Dorsolateral prefrontal cortex (tissue), 122 donors: ENCODE measurements at places on chromosomes 4 and X.

DNA sequence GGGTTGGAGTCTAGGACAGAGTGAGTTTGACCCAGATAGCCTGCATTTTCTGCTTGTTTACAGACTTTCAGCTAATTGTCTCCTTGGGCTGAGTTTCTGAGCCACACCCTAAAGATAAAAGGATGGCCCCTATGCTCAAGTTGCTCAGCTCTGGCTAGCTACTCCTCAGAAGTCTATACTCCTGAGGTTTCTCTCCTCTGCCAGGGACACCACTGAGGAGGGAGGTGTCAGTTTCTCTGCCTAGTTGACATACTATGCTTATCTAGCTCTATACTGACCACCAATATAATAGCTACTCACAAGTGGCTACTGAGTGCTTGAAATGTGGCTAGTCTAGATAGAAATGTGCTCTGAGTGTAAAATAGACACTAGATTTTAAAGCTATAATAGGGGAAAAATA, 23.6 kb downstream of the HADH start:
- DNase-seq, result no peak

DNA sequence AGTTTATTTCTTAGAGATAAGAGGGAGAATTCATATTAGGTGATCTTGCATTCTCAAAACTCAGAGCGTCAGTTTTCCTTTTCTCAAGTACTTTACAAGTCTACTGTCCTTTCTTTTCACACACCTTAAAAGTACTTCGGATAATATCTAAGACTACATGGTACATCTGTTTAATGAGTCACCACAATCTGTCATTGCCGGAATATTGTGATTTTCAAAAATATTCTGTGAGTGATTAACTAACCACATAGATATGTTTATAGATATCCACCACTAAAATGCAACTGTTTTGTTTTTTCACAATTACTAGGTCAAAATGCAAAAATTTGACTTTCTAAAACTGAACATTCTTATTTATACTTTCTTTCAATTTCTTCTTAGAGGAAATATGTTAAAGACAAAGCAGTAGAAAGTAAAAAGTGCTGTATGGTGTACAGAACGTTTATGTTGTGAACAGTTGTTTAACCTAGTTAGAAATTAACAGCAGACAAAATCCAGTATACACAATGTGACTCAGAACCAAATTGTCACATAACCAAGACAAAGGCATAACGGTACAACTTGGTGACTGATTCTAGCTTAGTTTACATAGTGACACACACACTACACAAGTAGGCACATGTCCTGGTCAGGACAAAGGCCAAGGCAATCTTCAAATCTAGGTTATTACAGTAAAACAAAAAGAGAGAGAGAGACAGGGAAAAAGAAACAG, 482.9 kb downstream of the NAF1 start:
- DNase-seq, result no peak

- no peak for DNase-seq
Observed at GRCh38 chrX:107673431-107673830, 45.1 kb downstream of the PRPS1 start.

DNA sequence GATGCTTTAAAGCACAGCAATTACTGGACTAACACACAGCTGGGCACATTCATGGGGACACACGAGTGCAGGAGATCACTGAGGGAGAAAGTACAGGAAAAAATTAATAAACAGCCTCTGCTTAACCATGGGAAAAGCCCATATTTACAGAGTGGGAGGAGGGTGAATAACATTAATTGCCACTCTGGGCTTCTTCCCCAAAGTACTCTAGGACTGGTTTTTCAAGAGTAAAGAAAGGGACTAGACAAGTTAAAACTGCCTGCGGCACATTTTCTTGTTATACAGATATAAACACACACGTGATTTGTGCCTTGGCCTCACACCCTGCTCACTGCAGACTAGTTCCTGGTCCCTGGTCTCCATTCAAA, 179.7 kb upstream of the TET2 start:
- DNase-seq, result no peak

DNA sequence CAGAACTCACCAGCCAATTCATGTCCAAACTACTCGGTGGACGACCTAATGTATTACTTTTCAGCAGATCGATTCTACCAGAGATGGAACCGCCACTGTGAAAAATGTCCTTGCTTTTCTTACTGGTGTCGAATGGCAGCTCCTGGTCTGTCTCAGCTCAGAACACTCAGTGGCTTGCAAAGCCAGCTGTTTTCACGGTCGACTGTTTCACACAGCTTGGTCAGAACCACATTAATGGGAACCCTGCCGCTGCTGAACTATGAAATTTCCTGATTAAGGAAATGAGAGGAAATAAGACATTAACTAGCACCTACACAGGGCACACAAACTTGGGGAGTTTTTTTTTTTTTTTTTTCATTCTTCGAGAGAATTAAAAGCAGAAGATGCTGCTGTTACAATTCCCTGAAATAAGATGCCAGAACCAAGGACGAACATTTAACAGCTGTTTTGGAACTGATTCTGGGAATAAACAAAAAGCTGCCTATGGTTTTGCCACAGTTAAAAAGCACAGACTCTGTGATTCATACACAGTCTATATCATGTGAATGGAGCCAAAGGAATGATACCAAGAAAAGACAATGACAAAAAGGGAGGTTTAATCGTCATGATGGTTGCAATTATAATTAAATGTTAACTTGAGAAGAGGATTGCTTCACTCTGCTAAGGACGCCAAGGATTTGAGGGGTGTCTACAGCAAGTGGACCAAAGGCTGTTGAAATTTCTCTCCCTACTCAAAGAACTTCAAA, 31.3 kb downstream of the SUPT20HL2 start:
- DNase-seq, result no peak

GRCh38 chr4:6727943-6728250, 11.9 kb downstream of the BLOC1S4 start:
- DNase-seq, result no peak

DNA sequence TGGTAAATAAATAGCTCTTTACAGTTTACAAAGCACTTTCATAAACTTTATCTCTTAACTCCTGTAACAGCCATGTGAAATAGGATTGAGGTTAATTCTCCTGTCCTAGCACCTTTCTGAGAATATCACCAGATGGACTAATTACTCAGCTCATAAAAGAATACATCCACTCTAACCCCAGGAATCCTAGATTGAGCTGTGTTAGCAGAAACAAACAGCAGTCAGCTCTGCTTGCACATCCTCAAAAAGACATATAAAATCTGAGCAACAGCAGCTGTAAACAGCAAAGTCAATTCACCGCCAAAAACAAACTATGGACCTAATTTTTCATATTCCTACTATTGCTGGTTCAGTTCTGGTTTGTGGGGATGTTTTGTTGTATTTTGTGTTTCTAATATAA, 182.8 kb downstream of the QDPR start:
- no peak for DNase-seq

DNA sequence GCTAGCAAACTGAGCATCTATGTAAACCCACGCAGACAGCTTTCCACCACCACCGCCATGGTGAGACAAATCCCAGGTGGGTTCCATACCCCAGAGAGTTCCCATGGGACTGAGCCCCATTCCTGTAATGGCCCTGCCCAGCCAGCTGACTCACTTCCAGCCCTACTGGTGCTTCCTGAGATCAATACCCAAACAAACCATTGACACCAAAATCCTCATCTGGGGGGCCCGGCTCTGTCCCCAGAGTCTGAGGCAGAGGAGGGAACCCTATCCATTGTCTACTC, 30.1 kb upstream of the JAKMIP1 start:
- DNase-seq, result no peak
